ENCODE measurements at places on chromosomes 7 and 10. TPM values are rescaled to one million over a fixed set of nuclear protein-coding genes. Genes with fewer than 3 reads are reported as not detected.

Gene DNMBP
- 11.0 TPM for polyA plus RNA-seq

Gene GALNT17
- polyA plus RNA-seq: 0.65 TPM

Gene C10orf62
- 0.13 TPM for polyA plus RNA-seq

Gene SFTPA2
- 0.25 TPM for polyA plus RNA-seq

Gene ENKUR
- not detected for polyA plus RNA-seq

Gene LIPK
- polyA plus RNA-seq: not detected

Gene CACNB2
- 0.22 TPM for polyA plus RNA-seq

Gene UPK3BL2
- 6.2 TPM for polyA plus RNA-seq

Gene CALHM1
- not detected for polyA plus RNA-seq

Gene NPSR1
- not detected for polyA plus RNA-seq

Gene HHEX
- 1.5 TPM for polyA plus RNA-seq

Gene TFR2
- 0.36 TPM for polyA plus RNA-seq

Gene SLC13A1
- polyA plus RNA-seq: not detected

Gene TSPAN14
- 20.0 TPM for polyA plus RNA-seq

Gene OR2A1
- polyA plus RNA-seq: 0.01 TPM

Gene CFAP69
- 1.2 TPM for polyA plus RNA-seq

Gene TMEM139
- polyA plus RNA-seq: 0.31 TPM

Gene CYP3A4
- polyA plus RNA-seq: 0.26 TPM

Gene CCDC7
- polyA plus RNA-seq: 0.86 TPM

Gene SPAM1
- not detected for polyA plus RNA-seq

Gene PNLIPRP1
- 0.34 TPM for polyA plus RNA-seq

Gene TACC2
- 148 TPM for polyA plus RNA-seq

Gene IFIT1B
- not detected for polyA plus RNA-seq

Gene LRRC61
- 3.3 TPM for polyA plus RNA-seq

Gene ACHE
- 14.2 TPM for polyA plus RNA-seq

Gene PRLHR
- 0.01 TPM for polyA plus RNA-seq
